NCI-H2107 (cell line): ENCODE measurements at places on chromosomes 4 and X.

DNA sequence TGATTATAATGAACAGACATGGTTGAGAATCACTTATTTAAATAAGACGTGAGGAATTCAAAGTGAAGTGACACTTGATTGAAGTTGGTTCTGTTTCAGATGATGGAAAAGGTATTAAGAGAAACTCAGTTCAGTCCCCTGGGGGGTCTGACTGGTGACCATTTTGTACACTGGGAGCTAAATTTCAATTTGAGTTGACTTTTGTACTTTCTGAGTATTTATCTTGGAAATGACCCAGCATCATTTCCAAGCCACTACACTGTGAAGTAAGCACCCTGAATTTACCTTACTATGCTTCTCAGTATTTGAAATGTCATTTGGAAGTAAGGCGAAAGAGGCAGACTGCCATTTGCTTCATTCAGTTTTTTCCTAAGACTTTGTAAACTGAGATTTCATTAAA, 73.4 kb downstream of the CNOT6L start:
- DNase-seq = no peak

GRCh38 chr4:4603592-4603991, 61.7 kb upstream of the STX18 start:
- no peak for DNase-seq

DNA sequence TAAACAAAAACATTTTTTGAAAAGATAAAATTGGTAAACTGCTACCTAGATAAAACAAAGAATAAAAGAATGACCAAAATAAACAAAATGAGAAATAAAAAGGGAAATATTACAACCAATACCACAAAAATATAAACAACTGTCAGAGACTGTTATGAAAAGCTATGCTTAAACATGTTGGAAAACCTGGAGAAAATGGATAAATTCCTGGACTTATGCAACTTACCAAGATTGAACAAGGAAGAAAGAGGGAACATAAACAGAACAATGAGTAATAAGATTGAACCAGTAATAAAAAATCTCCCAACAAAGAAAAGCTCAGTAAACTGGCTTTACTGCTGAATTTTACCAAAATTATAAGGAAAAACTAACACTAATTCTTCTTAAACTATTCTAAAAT, 518.7 kb downstream of the GRXCR1 start:
- no peak for DNase-seq

DNA sequence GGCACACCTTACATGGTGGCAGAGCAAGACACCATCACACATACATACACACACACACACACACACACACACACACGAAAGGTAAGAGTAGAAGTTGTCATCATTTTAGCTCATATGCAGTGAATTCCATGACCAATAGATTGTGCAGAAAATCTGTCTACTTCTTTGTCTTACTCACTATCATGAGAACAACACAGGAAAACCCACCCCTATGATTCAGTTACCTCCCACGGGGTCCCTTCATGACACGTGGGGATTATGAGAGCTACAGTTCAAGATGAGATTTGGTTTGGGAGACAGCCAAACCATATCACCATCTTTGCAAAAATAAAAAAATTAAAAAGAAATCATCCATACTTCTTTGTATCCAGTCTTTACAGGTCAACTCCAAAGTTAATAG, 221.1 kb downstream of the BMPR1B start:
- no peak for DNase-seq

DNA sequence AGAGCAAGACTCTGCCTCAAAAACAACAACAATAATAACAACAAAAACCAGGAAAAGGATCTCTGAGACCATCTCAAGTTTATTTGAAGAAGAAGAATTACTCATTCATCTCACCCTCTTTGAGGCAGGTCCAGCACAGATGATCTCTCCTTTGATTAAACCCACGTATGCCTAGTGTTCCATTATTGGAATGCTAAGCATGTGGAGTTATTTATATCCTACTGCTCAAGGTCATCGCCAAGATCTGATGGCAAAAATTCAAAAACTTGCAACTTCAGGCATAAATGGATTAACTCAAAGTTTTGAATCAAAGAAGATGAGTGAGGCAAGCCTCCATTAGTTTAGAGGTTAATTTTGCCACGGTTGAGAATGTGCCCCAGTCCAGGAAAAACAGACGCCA, 184.2 kb downstream of the DHRSX start:
- DNase-seq = no peak

DNA sequence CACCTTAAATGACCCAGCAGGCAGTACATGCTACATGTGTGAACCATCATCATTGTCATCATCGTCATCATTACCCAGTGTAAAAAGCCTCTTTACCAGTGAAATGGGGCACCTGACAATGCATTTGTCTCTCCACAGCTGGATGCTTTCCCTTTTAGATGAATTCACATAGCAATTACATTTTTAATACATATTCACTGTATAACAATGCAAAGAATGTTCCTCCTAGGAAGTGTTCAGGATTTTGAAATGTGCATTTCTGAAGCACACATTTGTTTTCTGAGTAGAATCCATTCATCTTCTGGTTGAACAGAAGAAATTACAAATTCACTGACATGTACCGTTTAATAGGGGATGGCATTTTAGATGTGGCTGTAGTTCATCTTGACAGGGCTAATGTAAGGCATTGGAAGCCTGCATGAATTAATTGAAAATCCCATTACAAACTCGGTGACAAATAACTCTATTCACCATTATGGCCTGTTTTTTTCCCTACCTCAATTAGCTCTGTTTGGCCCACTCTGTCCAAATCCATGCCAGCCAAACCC, 111.1 kb downstream of the SH3RF1 start:
- DNase-seq = no peak

DNA sequence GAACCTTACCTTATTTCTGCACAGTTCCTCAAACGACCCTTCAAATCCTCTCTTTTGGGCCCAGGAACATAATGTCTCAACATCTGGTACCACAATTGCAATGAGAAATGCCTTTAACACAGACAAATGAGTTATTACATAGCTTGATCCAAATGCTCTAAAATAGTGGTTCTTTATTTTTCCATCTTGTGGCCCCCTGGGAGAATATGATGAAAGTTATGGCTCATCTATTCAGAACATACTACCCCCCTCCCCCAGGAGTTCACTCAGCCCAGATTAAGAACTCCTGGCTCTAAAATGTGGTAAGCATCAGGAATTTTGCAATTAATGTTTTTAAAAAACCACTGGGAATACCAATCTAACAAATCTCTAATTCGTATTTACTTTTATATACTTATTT, 23.9 kb upstream of the CENPU start:
- DNase-seq = no peak

GRCh38 chrX:13168269-13168668, 123.8 kb upstream of the FAM9C start:
- no peak for DNase-seq

GRCh38 chr4:17511051-17511450, 839 bp downstream of the QDPR start:
- DNase-seq = no peak

GRCh38 chrX:84907324-84907968, 96.2 kb upstream of the APOOL start:
- DNase-seq = no peak

- no peak for DNase-seq
These were observed 17.3 kb downstream of the CLCN4 start for GRCh38 chrX:10174051-10174450.

GRCh38 chr4:22187203-22187820, 238.7 kb upstream of the KCNIP4 start:
- DNase-seq = no peak
